ENCODE measurements at places on chromosomes 2 and 18.

DNA sequence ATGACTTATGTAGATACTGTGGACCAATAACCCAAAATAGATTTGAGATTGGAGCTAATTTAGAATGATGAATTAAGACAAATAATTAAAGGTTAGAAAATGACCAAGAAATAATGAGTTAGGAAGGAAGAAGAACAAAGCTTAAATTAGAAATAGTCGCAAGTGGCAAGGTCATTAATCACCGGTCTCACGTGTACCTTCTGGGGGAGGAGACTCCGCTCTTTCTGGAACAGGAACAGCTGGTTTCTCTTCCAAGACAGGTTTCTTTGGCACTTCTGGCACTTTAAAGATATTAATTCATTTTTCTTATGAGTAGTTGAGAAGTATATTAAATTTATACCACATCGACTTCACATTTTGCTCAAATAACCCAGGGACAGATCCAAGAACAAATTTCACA, 156.7 kb downstream of the TTN start:
- no peak for ATAC-seq

- ATAC-seq, result no peak
These were observed 365.5 kb downstream of the SETBP1 start for GRCh38 chr18:45046228-45046627.

DNA sequence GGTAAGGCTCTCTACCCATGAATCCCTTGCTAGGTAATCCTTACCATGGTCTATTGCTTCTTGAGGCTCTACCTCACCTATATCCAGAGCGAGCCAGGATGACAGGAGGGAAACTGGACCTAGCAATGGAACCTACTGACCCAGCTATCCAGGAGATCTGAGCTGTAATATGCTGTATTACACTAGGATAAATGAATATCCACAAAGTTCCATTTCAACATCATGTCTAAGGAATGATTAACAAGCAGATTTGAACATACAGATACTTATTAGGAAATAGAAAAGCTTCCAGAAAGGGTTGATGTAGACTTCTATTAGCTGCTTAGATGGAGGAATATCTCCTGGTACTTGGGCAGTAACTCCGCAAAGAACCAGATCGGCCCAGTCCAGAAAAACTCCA, 110.1 kb downstream of the BAZ2B start:
- no peak for ATAC-seq

GRCh38 chr2:196159221-196159892, 12.0 kb downstream of the STK17B start:
- no peak for ATAC-seq

GRCh38 chr2:191151331-191151730, 537 bp upstream of the STAT4 start:
- no peak for ATAC-seq

DNA sequence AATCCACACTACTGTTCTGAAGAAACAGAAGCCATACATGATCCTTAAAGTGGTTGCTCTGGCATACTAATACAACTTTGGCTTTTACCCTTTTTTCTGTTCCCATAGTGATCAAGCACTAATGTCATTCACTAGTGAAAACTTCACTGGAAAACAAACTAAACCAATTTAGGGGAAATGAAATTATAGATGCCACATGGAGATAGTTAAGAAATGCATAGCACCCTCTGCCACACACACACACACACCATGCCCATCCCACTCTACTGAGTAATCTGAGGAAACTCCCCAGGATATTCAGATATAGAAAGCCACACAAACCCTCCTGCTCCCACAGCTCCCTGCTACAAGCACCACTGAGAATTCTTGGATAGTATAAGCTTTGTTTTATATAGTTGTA, 39.1 kb downstream of the SLC3A1 start:
- no peak for ATAC-seq

GRCh38 chr2:8329660-8330622, 351.9 kb upstream of the ID2 start:
- ATAC-seq, result no peak

GRCh38 chr2:27779417-27780055, 8.0 kb downstream of the MRPL33 start:
- ATAC-seq, result no peak

DNA sequence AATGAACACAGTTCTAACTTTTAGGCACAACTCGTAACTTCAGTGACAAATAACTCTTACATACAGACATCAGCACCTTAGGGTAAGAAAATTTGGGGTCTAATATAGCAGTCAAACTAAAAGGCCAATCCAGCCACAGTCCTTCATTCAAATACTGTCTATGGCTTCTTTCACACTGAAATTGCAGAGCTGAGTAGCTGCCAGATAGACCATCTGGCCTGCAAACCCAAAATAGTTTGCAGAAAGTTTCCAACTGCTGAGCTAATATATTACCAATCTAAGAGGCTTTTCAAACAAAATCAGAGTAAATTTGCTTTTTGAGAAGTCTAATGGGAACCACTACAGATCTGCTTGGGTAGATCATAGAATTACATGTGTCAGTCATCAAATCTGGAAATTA, 183.4 kb downstream of the GALR1 start:
- ATAC-seq, result no peak

DNA sequence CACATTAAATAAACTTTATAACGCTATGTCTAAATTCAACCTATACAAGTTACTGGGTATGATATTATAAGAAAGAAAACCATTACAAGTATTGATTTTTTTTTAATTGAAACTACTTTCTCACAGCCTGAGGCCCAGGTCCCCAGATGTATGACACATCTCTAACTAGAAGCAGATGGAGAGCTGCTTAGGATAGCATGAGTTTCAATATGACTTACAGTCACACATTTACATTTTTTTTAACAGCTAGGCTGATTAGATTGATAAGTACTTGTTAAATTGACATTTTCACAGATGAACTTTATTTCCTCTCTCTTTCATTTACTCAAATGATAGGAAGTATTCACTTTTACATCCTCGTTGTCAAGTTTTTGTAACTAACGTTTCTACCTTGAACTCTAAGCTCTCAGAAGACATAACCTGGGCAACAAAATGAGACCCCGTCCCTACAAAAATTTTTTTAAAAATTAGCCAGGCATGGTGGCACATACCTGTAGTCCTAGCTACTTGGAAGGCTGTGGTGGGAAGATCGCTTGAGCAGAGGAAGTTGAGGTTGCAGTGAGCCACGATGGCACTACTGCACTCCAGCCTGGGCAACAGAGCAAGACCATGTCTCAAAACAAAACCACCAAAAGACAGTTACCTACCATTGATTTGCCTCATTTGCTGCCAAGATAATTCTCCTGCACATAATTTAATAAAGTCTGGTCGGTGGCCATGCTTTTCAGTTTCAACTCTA, 52.4 kb downstream of the STK39 start:
- peak; percentile 52 for ATAC-seq

DNA sequence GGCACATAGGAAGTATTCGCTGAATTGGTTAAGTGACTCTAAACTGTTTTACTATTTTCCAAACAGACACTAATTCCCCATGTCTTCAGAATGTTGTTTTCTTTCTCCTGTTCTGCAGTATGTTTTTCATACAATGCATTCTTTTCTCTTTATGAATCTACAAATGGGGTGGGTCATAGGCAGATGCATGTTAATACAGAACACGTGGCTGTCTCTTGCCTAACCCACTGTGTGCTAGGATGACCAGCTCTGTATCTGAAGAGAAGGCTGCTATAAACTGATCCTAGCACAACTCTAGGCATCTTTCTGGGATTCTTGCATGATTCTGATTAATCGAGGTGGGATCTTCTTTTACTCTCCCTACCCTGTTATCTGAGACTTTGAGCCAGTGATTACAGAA, 826.0 kb downstream of the PLCL1 start:
- peak; percentile 62 for ATAC-seq

DNA sequence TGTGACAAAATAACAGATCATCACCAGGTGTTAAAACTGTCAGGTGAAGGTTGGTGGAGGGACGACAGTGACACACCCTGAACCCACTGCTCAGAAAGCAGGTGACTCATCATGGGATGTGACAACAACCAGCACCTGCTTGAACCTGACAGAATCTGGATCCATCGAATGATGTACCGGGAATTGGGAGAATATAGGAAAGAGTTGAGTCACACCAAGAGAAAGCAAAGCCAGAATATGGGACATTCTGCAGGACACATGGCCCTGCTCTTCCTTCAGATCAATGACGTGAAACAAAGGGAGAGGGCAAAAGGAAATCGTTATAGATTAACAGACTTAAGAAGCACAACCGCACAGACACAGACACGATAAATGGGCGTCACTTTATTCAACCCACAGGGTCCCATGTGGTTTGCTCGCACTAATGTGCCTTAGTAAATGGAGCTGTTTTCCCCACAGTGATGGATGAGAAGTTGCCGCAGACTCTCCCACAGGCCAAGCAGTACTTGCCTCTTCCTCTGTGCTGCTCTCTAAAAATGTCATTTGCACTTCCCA, 100.1 kb downstream of the CRACDL start:
- ATAC-seq, result peak; percentile 94

DNA sequence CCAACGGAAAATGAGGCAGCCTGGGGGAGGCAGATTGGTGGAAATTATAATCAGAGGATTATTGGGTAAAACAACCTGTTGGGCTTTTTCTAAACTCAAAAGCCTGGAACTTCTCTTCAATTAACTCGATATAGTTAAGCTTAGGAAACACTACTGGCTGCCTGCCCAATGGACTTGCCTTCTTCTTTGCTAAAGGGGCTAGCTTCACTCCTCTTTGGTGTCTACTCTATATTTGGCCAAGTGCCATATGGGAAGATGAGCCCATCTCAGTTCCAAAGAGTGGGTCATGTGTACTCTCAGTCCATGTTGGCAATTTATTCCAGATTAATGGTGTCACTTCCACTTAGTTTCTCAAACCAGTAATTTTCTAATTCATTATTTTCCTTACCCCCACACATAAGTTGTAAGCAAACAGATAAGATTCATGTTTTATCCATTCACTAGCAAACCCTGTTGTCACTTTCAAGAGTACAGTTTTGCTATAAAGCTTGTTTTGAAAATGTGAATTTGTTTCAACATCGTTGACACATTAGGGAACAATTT, 34.3 kb downstream of the DARS1 start:
- no peak for ATAC-seq

- no peak for ATAC-seq
These were observed 26.6 kb downstream of the GEN1 start for GRCh38 chr2:17780546-17780945.

GRCh38 chr2:226800941-226801784, 1.5 kb upstream of the IRS1 start:
- ATAC-seq, result peak; percentile 73

DNA sequence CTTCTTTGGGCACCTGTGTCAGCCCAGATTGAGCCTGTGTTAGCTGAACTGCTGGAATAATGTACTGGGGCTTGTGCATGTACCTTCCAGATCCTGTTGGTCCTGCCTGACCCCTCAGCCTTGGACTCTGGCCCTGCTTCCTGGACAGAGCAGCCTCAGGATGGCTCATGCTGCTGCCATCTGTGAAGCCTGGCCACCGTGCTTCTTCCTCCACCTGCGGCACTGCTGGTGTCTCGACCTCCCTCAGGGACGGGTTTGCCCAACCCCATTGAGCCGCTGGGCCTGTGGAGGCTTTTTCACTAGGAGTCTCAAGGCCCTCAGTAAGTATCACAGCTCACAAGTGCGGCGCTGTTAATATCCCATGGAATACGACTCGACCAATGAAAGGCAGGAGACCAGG, 342.7 kb downstream of the TGIF1 start:
- no peak for ATAC-seq

- ATAC-seq, result no peak
These were observed 43.7 kb upstream of the SEMA4C start for GRCh38 chr2:96913398-96914202.

- ATAC-seq, result peak; percentile 29
These were observed 84.4 kb downstream of the TGOLN2 start for GRCh38 chr2:85243101-85244072.

- ATAC-seq, result no peak
These were observed 949 bp downstream of the CDC42EP3 start for GRCh38 chr2:37670378-37671008.

GRCh38 chr2:140586379-140586778, 1544.4 kb downstream of the LRP1B start:
- no peak for ATAC-seq

DNA sequence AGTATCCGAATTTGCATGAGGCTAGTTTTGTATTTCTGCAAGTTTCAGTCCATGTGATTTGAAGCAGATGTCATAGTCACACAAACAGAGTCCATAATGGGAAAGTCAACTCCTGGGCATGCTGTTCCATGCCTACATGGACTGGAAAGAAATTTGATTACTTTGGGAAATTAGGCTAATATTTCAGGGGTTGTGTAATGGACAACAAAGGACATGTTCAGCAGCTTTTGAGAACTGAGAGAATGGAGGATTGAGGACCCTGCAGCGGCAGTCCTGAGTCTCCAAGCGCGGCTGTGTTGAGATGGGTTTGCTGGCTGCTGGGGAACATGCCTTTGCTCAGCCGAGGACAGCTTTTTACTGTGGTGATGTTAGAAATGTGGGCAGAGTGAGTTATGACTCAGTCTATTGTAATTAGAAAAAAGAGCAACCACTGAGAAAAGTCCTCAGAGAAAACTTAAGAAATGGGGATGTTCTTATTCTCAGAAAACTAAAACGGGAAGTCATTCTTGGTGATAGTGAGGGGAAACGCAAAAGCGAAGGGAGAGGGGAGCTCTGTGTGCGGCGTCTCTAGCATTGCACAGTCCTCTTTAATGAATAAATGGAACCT, 149.2 kb downstream of the FAM210A start:
- ATAC-seq, result no peak

DNA sequence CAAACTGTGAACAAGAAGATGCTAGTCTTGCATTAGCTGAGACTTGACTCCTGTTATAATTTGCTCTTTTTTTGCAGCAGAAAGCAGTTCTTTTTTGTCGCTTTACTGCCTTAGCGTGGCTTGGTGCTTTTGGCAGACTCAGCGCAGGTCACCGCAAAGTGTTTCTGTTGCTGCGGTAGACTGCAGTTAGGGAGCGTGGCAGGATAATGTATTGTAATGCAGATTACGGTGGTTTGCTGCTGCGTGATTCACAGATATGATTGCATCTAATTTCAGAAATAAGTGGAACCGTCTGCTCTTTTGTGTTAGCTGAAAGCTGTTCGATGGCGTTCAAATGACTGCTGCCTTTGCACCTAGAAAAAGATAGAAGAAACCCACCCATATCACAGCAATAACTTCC, 131.6 kb upstream of the SATB2 start:
- no peak for ATAC-seq

GRCh38 chr2:232501794-232502390, 14.3 kb upstream of the ECEL1 start:
- no peak for ATAC-seq

DNA sequence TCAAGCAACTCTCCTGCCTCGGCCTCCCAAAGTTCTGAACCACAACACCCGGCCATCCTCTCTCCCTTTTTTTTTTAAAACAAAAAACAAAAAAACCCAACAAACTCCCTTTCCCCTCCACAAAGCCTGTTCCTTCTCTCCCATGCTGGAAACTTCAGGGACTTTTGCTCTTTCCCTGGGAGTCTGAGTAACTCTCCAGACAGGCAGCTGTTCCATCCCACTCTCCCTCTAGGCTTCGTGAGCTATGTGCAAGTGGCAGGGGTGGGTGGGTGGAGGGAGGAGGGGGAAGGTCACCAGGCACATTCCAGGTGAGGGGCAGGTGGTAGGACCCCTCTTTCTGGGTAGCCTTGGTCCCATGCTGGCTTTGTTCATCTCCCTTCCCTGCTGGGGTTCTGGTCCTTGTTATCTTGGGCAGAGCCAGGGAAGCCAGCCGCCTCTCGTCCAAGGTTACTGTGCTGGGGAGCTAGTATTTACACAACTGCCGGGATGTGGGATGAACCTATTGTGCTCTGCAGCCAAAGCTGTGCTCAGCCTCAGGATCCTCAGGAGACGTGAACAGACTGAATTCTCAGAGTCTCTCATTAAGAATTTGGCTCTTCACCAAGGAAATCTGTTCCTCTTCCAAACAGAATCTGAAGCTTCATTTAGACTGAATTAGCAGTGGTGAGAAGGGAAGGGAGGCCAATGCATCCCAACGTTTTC, 106.9 kb downstream of the LIPG start:
- no peak for ATAC-seq
